ENCODE measurements at places on chromosomes 12 and 14.
A peak's percentile ranks its signal among the peaks of the same experiment; 100 is the strongest.

GRCh38 chr14:103523575-103523954 is 935 bp upstream of the CKB start:
- DNase-seq, result no peak

DNA sequence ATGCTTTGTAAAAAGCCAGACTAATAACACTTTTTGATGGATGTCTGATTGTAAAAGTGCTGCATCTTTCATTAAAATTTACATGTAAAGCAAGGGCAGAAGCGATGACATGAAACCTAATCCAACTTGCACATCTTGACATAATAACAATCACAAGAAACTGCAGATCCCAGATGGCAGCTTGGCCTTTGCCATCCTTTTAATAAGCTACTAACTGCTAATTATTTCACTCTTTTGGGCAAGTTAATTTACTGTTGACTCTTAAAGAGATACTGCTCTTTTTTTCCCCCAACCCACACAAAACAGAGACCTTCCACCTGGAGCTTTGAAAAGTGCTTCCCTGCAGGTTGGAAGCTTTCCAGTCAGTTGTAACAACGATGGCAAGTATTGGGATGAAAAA is 137.5 kb downstream of the NRXN3 start:
- DNase-seq, result no peak

DNA sequence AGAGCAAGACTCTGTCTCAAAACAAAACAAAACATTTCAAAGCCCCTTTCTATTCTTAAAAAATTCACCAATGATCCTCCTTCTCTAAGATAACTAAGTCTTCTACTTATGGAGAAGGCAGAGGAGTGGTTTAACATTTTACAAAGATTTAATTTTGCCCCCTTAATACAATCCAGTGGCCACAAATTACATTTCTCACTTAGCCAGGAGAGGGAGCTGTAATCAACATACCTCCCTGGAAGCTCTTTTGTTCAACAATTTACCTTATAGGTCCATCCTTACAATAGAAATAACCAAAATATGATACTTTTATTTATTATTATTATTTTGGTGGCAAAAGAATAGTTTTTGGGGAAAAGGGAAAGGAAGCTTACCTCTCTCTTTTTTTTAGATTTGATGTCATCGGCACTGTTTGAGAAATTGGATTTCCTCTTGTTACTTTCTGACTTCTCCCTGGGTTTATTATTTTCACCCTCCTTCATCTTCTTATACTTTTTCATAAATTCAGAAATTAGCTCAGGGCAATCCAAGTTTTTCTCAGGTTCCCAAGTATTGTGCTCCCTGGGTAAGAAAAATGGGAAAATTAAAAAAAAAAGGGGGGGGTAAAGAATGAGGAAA is 28.1 kb downstream of the CBX5 start:
- no peak for DNase-seq

DNA sequence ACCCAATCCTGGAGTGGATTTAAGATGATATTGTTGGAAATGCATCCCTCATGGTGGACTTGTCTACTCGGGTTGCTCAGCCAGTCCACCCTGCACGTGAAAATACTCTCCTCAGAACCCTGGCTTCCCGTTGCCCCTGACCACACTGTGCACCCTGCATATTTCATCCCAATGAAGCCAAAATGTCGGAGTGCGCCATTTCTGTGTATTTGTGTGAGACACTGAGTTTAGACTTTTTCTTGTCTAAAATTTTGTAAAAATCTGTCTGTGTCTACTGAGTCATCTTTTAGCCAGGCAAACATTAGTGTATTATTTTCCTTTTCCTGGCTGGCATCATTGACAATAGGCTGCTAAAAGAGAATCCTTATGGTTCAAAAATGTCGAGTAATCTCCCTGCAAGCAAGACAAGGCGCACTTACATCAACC is 485 bp upstream of the PNMA1 start:
- no peak for DNase-seq

DNA sequence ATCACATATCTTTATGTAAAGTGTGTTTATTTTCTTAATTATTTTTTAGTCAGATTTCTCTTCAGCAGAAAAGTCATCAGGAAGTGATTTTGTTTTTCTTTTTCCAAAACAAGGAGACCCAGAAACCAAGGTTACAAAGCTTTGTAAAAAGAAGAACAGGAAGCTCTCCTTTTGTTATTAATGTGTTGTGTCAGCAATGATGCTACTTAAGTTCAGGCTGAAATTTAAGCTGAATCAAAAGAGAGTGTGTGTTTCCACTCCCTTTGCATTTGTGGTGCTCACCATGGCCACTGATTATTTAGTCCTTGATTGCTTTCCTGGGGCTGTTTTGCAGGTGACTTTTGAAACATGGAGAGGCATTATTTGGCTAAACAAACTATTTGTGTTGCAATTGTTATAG is 155.3 kb upstream of the ATP2B1 start:
- no peak for DNase-seq

- no peak for DNase-seq
These were observed 4.6 kb downstream of the IFI27 start for GRCh38 chr14:94115058-94115591.

DNA sequence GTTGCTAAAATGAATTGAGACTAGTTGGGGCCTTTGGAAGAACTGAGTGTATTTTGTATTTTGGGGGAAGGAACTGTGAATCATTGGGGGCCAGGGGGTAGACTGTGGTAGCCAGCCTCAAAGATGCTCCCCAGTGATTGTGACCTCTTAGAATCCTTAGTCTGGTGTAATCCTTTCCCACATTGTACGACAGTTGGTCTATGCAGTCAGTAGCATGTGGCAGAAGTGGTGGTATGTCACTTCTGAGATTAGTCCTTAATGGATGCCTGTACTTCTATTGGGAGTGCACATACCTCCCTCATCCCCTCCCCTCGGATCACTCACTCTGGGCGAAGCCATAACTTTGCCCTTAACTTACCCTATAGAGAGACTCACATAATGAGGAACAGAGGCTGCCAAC is 48.0 kb downstream of the USP15 start:
- no peak for DNase-seq

- DNase-seq, result no peak
These were observed 161.2 kb downstream of the PRKCH start for GRCh38 chr14:61482348-61483206.

DNA sequence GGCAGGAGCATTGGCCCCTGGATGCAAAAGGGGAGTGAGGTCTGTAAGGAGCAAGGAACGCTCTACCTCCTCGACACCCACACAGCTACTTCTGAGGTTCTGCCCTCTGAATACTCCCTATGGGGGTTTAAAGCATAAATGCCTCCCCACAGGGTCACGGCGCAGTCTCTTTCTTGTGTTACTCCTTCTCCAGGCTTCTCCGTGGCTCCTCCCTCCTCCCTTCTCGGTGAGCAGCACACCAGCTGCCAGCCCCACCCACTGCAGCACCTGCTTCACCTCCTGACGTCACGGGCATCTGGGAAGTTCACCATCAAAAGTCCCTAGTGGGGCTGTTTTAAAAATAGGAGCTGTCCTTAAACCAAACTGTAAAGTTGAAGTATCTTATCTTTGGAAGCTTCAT is 67.3 kb downstream of the SPTB start:
- no peak for DNase-seq

- no peak for DNase-seq
These were observed 40.2 kb downstream of the RIC8B start for GRCh38 chr12:106814714-106815113.

GRCh38 chr14:63573581-63573980 is 30.4 kb upstream of the PPP2R5E start:
- no peak for DNase-seq

DNA sequence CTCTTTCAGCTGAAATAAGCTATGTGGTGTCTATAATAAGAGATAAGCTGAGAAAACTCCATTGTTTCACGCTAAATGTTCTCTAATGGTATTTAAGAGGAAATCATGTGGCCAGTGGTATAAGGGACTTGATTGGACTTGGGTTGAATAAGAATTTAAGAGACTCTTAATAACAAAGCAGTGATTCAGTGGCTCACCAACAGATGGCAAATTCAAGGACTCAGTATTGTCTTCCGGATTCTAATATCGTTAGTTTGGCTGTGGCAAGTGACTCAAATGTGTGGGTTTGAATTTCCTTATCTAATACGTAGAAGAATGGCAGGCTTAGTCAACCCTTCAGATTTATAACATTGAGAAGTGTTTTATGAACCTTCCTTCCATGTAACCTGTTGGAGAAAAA is 49.1 kb upstream of the KCNH3 start:
- DNase-seq, result no peak

- no peak for DNase-seq
These were observed 340.9 kb downstream of the AACS start for GRCh38 chr12:125406131-125406530.

- DNase-seq, result no peak
These were observed 220.4 kb upstream of the GARIN6 start for GRCh38 chr12:99427104-99427503.

DNA sequence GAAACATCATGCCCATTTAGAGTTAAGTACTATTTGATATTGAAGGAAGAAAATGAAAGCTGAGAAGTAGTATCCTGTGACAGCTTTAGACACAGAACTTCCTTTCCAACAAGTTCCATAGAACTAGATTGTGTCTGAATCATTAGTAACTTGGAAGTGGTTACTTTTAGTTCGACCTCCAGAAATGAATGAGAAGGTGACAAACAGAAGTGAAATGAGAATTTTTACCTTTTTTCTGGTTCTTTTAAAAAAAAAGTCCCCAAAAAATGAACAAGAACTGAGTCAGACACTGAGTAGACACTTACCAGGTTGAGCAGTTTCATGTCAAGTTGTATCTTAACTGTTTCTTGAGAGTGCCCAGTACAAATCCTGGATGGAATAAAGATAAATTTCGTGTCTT is 3.0 kb downstream of the ATP6V0A2 start:
- no peak for DNase-seq

DNA sequence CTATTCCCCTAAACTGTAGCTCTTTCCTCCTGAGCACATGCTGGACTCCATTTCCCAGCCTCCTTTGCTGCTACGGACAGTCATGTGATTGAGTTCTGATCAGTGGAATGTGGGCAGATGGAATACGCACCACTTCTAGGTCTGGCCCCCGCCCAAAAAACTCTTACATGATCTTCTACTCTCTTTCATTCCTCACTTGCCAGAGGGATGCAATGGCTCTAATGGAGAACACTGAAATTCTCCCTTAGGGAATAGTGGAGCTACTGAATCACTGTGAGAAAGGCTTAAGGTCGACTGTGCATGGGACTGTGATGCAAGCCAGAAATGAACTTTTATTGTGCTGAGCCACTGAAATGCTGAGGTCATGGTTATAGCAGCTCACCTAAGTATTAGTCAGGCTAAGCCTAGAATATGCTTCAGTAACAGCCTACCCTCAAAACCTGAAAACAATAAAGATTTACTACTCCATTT is 13.0 kb upstream of the TMED2 start:
- no peak for DNase-seq

- DNase-seq, result no peak
These were observed 111.1 kb upstream of the ARHGAP5 start for GRCh38 chr14:31965735-31966598.

- no peak for DNase-seq
These were observed 29.5 kb upstream of the RPLP0 start for GRCh38 chr12:120230326-120230973.

DNA sequence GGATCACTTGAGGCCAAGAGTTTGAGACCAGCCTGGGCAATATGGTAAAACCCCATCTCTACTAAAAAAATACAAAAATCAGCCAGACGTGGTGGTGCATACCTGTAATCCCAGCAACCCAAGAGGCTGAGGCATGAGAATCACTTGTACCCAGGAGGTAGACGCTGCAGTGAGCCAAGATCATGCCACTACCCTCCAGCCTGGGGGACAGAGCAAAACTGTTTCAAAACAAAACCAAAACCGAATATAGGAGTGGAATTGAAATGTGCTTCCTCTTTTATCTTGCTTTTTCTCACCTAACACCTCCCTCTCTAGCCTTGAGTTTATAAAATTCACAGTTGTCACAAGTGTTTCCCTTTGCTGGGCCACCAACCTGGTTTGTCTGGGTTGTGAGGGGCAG is 181.9 kb downstream of the PAH start:
- DNase-seq, result no peak

GRCh38 chr12:113098441-113099028 is 37.0 kb downstream of the RASAL1 start:
- peak; percentile 37 for DNase-seq

DNA sequence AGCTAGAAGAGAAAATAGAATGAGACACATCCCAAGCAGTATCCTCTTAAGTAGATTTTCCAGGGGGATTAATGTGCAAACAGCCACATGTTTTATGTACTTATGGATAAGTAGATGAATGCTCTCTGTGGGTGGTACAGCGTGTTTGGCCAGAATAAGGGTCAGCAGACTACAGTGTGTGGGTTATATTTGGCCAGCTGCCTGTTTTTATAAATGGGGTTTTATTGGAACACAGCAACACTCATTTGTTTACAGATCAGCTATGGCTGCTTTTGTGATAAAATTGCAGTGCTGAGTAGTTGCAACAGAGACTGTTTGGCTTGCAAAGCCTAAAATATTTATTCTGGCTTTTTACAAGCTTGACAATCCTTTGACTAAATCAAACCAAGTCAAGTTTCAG is 780.2 kb upstream of the SEL1L start:
- DNase-seq, result no peak

DNA sequence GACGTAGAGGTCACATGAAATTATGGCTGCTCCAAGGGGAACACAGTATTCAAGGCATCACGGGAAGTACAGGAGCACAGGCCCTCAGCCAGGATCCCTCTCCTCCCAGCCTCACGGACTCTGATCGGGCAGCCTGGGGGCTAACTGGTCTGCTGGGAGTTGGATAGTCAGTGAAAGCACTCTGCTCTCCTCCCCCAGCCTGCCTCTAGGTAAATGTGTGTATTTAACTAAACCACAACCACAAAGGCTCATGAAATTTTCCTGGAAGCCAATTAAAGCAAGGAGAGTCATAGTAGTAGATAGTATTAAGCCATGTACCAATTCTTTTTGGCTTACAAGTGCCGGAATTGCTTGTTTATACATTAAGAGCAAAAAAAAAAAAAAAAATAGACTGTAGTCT is 254.3 kb downstream of the MSRB3 start:
- DNase-seq, result no peak

DNA sequence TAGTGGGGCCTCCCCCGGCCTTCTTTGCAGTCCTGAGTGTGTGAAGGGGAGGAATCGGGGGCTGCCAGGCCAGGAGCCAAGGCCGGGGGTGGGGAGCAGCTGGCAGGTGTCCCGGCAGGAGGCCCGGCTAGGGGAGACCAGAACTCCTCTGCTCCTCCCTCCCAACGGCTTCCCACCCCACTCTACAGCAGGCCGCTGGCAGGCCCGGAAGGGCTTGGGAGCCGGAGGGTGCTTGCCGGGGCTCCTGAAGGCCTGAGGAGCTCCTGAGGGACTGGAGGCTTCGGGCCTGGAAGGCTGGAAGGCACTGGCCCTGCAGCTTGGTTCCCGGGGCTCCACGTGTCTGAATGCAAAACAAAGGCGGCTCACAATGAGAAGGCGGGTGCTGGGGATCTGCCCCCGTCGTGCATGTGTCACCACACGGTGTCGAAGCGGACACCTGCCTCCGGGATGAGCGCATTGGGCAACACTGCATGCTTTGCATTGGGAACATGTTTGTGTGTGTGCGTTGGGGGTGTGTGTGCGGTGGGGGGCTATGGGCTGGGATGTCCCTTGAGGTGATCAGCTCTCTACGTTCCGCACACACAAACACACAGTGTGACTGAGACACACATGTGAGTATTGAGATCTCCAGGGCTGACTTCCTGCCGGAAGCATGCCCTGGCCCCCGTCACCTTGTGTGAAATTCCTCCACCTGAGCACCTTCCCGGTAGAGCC is 30.9 kb upstream of the ANKRD9 start:
- DNase-seq, result no peak

- DNase-seq, result no peak
These were observed 23.6 kb upstream of the USP44 start for GRCh38 chr12:95574799-95575452.

All from stimulated activated CD8-positive, alpha-beta memory T cell treated with anti-CD3 and anti-CD28 coated beads, Interleukin-15, amount 100 ng/mL, for 24 hours (primary cell).